ENCODE measurements at places on chromosomes 1 and 21.

DNA sequence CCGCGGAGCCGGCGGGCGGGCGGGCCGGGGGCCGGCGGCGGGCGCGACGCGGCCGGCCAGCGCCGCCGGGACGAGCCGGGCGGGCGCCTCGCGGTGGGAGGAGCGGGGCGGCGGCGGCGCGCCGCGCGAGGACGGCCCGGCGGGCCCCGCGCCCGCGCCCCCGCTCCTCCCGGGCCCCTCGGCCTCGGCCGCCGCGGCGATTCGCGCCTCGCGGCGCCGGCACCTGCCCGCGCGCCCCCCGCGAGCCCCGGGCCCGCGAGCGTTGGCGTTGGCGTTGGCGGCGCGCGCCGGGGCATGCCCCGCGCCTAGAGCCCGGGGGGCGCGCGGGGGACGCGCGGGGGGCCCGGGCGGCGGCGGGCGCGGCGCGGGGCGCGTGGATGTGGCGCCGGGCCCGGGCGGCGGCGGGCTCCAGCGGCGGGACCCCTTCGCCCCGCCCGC is at the start of gene SKI:
TSS of gene SKI (plus strand) at position 163 of the 438 bp plus-strand sequence. CDS start 448 bp downstream, outside the sequence.
- DNase-seq, result no peak

DNA sequence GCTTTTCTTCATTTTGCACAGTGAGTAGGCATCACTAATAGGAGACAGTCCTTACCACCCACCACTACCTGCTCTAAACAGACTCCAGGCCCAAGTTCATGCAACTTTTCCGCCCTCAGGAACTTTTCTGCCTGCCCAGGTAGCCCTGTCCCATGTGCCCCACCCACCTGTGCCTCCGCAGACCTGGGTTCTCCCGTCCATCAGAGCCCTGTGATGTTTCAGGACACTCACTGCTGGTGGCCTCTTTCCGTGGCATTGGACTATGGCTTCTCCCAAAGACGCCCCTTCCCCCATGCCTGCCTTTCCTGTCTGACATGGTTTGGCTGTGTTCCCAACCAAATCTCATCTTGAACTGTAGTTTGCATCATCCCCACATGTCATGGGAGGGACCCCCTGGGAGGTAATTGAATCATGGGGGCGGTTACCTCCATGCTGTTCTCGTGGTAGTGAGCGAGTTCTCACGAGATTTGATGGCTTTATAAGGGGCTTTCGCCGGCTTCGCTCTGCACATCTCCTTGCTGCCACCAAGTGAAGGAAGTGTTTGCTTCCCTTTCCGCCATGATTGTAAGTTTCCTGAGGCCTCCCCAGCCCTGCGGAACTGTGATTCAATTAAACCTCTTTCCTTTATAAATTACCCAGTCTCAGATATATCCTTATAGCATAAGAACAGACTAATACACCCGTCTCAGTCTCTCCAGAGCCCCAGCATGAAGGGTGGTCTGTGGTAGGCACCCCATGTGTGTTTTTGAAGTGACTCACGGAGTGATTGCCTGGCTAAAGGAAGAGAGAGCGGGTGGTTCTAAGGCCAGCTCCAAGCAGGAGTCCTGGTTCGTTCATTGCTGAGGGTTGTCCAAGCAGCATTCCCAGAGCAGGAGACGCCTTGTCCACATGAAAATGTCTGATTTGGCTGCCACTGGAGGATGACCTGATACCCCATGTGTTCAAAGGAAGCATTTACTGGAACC is 86.0 kb upstream of the ZBTB40 start:
- DNase-seq, result no peak

DNA sequence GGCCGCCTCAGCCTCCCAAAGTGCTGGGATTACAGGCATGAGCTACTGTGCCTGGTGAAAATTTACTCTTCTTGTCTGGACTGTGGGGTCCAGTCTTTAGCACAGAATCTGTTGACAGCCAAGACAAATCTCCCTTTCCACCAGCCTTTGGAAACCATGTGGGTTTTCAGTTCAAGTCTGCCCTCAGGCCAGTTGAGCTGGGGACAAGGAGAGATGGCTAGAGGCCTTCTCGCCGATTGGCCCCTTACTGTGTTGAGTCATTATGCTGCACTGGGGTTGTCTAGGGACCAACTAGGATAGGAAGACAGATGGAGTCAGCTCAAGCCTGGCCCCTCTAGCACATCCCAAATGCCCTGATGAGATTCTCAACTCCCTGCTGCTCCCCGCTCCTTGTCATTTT is 8.6 kb upstream of the NKAIN1 start:
- DNase-seq, result no peak

GRCh38 chr1:6423321-6423999 is 1.1 kb upstream of the ESPN start:
- no peak for DNase-seq

- no peak for DNase-seq
Measured at GRCh38 chr1:243323491-243323890, 67.7 kb downstream of the SDCCAG8 start.

GRCh38 chr1:18592368-18592767 is 38.3 kb upstream of the PAX7 start:
- no peak for DNase-seq

- peak; percentile 85 for DNase-seq
Measured at GRCh38 chr1:198121056-198121826, 35.6 kb upstream of the NEK7 start.

GRCh38 chr21:35039595-35040289 is 9.4 kb downstream of the RUNX1 start:
- DNase-seq, result no peak
